ENCODE measurements at places on chromosomes 11 and 22. TPM values are rescaled to one million over a fixed set of nuclear protein-coding genes. Genes with fewer than 3 reads are reported as not detected.

The EHBP1L1 gene
- 58.7 TPM for total RNA-seq

The EXPH5 gene
- under 0.01 TPM for total RNA-seq

The KRTAP5-9 gene
- total RNA-seq: not detected

The ME3 gene
- 52.7 TPM for total RNA-seq

The CARNS1 gene
- 0.09 TPM for total RNA-seq

The KCNJ5 gene
- total RNA-seq: 0.09 TPM

The MYOD1 gene
- not detected for total RNA-seq

The LDHA gene
- total RNA-seq: 446 TPM

The NTM gene
- 1.4 TPM for total RNA-seq

The PYGM gene
- 0.38 TPM for total RNA-seq

The PHF21B gene
- total RNA-seq: not detected

The FADS2 gene
- 65.6 TPM for total RNA-seq

The SYTL2 gene
- total RNA-seq: 1.5 TPM

The OR6T1 gene
- not detected for total RNA-seq

The OR9Q1 gene
- not detected for total RNA-seq
